ENCODE measurements at places on chromosomes 5 and 9. TPM values are rescaled to one million over a fixed set of nuclear protein-coding genes. Genes with fewer than 3 reads are reported as not detected.

AQP7 gene
- not detected for total RNA-seq

- no peak for DNase-seq
These were observed 2.1 kb downstream of the CA9 start for GRCh38 chr9:35675732-35676392.

GRCh38 chr9:116101516-116101915 lies 52.1 kb upstream of the PAPPA start:
- no peak for DNase-seq

DNA sequence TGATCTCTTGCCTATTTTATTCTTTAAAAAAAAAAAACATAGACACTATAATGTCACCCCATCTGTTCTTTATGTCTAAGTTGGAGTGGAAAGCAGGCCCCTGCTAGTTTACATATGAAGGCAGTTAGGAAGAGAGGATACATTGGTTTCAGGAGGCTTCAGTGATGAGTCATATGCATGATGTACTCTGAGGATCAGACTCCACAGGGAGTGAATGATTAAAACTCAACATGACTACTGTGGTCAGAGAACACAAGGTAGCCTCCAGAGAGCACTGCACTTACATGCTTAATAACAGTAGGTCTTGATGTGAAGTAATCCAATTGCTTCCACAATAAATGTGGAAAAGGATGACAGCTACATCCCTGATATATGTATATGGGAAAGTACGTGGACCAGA lies 22.7 kb upstream of the FSTL4 start:
- peak; percentile 81 for DNase-seq

All from Daoy (cell line).